GM10248 (cell line): ENCODE measurements at places on chromosomes 16 and 17.
A peak's percentile ranks its signal among the peaks of the same experiment; 100 is the strongest.

GRCh38 chr17:81867170-81867990 lies 3.8 kb downstream of the ARHGDIA start:
- DNase-seq = no peak

DNA sequence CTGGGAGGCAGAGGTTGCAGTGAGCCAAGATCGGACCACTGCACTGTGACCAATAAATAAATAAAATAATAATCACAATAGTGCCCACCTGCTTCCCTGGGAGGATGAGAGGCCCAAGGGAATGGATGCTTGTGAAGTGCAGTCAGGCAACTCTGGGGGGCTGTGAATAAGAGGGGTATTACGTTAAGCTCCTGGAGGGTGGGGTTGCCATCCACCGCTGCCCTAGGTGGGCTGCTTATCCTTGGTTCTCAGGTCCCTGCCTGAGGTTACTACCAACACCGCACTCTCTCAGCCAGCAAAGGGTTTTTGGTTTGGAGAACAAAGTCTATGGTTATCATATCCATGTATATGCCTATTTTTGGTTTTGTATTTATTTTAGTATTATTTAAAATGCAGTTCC lies 48.6 kb upstream of the CBFA2T3 start:
- DNase-seq = no peak

GRCh38 chr16:9119795-9120194 lies 28.4 kb downstream of the HAPSTR1 start:
- no peak for DNase-seq

DNA sequence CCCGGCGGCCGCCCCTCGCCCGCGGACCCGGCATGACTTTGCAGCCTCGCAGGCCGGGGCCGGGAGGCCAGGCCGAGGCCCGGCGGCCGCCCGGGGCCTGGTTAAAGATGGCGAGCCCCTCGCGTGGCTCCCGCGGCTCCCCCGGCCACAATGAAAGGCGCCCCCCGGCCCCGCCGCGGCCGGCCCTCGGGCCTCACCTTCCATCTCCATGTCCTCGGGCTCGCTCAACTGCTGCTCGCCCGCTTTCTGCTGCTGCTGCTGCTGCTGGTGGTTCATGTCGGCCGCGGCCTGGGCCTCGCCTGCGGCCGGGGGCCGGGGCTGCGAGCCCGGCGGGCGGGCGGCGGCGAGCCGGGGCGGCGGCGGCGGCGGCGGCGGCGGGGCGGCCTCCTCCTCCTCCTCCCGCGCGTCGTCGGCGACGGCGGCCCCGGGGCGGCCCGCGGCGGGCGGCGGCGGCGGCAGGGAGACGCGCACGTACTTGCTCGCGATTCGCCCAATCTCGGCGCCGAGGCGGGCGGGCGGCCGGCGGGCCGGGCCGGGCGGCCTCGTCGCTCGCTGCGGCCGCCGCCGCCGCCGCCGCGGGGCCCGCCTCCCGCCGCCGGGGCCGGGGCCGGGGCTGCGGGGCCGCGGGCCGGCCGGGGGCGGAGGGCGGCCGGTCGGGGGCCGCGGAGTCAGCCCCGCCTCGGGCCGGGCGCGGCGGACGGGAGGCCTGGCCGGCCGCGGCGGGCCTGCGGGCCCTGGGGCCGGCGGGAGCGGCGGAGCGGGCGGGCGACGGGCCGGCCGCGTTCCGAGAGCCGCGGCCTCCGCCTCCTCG lies 491 bp downstream of the USP7 start:
- no peak for DNase-seq

GRCh38 chr17:12230481-12231354 lies 210.0 kb downstream of the MAP2K4 start:
- no peak for DNase-seq

GRCh38 chr17:67942810-67943209 lies 53.5 kb downstream of the C17orf58 start:
- no peak for DNase-seq

DNA sequence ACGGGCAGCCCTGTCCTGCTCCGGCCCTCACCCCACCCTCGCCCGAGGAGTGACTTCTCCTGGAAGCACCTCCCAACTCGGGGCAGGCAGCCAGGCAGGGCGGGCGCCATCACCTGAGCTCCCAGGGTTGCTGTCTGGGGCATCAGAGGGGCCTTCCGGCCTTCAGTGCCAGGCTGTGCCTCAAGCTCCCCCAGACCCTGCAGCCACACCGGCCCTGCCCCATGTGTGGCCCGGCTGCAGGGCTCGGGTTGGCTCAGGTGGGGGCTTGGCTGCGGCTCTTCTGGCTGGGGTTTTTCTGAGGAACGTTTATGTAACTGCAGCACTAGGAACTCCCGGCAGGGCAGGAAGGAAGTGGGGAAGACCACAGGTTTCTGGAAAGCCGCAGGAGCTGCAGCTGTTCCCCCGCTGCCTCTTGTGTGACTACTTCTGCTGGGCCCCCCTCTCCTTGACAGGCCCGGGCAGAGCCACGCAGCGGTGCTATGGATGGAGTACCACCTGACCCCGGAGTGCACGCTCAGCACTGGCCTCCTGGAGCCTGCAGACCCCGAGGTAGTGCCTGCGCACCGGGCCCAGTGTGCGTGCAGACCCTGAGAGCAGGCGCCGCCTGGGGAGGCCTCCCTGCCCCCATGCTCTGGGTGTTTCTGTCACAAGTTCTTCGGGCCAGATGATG lies 45.6 kb downstream of the PRMT7 start:
- DNase-seq = peak; percentile 87

- DNase-seq = no peak
These were observed 5.7 kb upstream of the SPNS2 start for GRCh38 chr17:4492721-4493561.

DNA sequence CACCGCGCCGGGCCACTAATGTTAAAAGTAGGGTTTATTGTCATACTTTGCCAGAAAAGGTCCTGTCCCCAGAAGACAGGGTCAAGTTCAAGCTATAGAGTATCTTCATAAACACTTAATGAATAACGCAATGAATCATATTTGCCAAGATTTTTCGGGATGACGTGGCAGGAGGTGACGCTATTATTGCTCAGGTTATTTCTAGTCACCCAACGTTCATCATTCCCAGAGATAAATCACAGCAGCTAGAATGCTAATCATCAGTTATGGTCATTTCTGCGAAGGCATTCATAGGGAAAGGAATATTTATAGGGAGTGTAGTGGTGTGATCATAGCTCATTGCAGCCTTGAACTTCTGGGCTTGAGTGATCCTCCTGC lies 2.0 kb downstream of the TMC5 start:
- DNase-seq = no peak

GRCh38 chr16:61929776-61930175 lies 106.5 kb downstream of the CDH8 start:
- DNase-seq = no peak

DNA sequence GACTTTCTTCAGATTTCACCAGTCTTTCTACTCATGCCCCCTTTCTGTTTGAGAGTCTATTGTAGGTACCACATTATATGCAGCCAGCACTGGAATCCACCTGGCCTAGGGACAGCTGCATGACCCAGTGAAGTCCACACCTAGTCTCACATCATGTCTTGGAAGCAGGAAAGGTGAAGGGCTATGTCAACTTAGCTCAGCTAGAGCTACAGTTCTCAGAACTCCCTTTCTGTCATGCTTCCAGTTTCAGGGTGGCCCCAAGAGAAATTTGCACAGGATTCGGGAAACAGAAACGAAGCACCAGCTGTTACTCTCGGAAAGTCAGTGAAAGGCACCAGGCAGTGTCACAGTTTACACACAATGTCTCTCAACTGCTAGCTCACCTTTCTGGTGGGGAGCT lies 51.6 kb upstream of the NLRP1 start:
- no peak for DNase-seq

DNA sequence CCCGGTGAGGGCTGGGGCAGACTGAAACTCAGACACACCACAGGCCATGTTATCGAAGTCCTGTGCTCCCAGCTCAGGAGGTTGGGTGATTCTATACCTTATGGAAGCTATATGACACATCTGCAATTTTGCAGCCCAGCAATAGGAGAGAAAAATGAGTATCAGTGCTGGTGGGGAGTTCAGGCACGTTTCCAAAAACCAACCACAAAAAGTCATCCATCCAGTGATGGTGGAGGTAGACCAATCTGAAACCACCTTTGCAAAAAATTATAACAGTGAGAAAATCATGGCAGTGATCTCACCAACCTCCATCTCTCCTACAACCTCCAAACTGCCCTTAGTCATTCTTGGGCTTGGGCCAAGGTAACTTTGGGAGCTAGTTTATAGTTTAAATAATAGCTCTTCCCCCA lies 327.9 kb downstream of the SLC39A11 start:
- DNase-seq = no peak

DNA sequence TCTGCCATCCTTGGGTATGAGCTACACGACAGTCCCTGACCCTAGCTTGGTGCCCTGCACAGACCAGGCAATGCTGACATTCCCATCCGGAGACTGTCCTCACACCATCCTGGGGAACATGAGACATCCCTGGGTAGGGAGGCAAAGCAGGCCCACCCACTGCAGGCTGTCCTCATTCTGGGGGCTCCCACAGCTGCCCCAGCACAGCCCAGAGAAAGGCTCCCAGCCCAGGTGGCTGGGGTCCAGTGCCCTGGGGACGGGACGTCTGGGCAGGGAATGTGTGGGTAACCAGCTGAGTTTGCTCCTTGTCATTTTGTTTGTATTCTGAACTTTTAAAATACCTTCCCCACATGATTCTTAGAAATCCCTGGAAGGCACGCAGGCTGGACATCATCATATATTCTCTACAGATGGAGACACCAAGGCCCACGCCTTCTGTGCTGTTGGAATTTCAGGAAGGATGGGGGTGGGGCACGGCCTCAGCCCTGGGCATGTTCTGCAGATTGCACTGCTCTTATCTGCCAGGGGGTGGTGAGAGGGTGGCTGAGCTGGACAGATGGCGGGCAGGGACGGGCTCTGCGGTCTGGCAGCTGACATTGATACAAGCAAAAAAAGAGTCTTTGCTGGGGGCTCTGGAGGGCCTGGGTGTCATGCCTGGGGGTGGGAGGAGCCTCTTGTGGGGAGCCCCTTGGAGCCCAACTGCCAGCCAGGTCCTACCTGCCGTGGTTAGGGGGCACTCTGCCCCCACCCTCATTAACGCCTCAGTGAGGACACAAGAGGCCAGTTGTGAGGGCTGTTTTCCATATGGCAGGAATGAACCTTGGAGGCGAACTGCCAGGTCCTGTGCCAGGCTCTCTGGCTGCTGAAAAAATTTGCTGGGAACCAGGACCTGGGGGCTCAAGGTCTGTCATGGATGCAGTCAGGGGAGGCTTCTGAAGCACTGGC lies 28.4 kb downstream of the LRRC75A start:
- no peak for DNase-seq

DNA sequence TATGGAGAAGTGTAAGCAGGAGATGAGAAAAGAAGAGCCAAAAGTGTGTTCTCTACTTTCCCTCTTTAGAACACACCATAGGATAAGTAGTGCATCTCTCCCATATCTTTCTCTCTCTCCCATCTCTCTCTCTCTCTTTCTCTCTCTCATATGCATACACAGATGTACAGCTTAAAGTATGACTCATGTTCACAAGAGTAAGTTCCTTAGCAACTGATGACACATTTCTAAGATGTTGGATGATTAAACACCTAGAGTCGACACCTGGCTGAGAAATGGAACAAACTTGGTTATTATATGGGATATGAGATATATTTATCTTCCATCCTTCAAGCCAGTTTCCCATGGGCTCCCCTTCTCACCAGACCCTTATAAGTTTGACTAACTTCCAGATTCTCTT lies 113.5 kb downstream of the TMEM132E start:
- no peak for DNase-seq

GRCh38 chr17:76246080-76247066 lies 6.1 kb upstream of the RNF157 start:
- DNase-seq = peak; percentile 87

DNA sequence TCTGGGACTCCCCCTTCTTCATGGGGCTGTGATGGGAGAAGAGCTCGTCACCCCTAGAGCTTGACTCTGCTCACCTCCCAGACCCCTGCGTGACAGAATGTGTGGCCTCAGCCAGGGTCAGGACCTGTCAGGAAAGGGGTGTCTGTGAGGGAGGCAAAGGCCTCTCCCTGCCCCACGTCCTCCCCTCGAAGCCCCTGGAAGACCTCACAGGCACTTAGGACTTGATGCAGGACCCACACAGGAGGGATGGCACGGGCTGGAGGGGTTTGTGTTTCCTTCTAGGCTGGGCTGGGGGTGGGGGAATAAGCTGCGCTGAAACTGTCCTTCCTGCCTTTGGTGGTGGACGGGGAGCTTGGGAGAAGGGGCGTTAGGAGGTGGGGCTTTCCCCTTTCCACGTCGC lies 11.0 kb upstream of the CLUH start:
- DNase-seq = no peak

DNA sequence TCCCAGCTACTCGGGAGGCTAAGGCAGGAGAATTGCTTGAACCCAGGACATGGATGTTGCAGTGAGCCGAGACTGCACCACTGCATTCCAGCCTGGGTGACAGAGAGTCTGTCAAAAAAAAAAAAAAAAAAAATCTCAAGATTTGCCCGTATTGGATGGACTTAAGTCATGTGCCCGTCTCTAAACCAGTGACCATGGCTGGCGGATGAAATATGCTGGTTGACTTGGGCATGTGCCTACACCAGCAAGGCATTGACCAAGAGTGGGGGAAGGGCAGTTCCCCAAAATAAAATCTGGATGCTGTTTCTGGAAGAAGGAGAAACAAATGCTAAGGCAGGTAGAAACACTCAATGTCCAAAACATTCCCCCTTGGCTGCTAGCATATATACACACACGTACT lies 21.5 kb upstream of the COL1A1 start:
- DNase-seq = no peak

- no peak for DNase-seq
These were observed 407.3 kb downstream of the XYLT1 start for GRCh38 chr16:17063201-17064139.

GRCh38 chr17:5002121-5002788 lies 4.5 kb downstream of the KIF1C start:
- no peak for DNase-seq

DNA sequence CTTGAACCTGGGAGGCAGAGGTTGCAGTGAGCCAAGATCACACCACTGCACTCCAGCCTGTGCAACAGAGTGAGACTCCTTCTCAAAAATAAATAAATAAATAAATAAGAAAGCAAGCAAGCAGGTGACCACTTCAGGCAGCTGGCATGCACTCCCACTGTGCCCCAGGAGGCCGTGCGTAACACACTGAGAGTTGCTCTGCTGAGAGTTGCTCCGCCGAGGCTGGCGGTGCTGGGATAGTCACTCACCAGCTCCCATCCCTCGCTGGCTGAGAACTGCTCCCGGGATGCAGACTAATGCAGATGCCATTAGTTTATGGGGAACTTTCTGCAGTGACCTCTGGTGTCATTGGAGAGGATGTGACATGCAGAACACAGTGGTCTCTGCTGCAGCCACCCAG lies 105.7 kb upstream of the PLCG2 start:
- DNase-seq = no peak

GRCh38 chr17:70105641-70106040 lies 30.6 kb downstream of the KCNJ16 start:
- DNase-seq = no peak

GRCh38 chr16:89407282-89407924 lies 83.0 kb downstream of the ANKRD11 start:
- DNase-seq = no peak

- no peak for DNase-seq
These were observed 50.7 kb upstream of the CNTNAP4 start for GRCh38 chr16:76226481-76226880.

GRCh38 chr16:49921791-49922456 lies 66.0 kb upstream of the ZNF423 start:
- peak; percentile 66 for DNase-seq
